ENCODE measurements at places on chromosomes 7 and 10.

DNA sequence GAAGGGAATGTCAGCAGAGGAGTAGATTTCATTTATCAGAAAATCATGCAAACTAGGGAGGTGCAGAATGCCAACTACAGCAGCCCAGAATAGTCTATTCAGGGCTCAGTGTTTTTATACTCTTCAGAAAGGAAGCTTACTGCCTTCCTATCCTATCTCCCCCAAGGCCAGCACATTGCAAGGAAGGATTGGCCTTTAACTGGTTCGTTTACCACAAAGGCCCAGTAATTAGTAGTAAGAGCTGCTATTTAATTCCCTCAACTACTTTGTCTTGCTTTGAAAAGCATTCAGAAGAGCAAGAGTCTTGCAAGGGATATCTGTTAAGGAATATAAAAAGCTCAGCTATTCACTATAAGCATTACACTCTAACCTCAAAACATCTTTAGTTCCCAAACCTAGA is 86.4 kb upstream of the RNF148 start:
- DNase-seq, result no peak

DNA sequence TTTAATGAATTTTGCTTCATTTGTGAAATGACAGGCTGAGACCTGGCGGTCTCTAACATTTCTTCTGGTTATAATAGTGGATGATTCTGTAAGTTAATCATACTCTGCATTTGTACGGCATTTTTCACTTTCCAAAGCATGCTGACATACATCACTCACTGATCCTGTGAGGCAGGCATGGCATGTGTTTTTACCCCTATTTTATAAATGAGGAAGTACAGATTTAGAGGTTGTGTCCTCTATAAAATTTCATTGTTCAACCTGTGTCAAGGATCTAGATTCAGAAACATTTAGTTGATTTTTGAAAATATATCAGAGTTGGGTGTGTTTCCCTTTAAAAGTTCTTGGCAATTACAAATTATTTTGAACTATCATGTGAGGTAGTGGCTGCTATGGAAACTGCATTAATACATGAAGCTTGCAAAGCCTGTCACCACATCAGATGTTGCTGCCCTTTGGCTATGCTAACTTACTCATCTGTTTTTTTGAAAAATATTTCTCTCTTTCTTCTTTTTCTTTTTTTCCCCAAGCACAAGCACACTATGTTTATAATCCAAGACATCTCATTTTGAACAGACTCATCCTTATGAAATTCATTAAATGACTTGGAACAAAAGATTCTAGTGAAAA is 172.7 kb downstream of the GNAI1 start:
- DNase-seq, result no peak

DNA sequence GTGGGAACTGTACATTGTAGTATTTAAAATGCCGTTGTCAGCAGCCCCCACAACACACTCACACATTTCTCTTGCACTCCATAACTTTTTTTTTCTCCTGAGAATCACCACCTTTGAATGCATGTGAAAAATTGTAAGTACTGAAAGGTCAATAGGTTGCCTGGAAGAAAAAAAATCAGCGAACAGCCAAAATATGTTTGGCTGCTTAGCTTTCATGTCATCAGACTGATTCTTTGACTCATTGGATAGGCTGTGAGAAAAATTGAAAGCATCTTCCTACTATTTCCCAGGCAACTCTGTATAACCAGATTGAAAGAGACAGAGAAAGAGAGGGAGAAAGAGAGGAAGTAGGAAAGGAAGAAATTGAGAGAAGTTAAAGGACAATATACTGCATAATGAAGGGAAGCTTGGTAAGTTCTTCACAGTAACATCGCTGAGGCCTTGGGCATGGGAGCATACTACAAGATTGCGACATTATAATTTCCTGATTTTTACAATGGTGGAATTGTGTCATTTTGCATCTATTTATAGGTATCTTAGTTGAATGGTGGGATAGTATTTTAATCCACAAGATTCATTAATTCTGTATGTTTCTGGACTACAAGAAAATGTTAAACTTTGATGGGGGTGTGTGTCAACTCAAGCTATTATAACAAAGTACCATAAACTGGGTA is 249.3 kb upstream of the KCND2 start:
- DNase-seq, result no peak

DNA sequence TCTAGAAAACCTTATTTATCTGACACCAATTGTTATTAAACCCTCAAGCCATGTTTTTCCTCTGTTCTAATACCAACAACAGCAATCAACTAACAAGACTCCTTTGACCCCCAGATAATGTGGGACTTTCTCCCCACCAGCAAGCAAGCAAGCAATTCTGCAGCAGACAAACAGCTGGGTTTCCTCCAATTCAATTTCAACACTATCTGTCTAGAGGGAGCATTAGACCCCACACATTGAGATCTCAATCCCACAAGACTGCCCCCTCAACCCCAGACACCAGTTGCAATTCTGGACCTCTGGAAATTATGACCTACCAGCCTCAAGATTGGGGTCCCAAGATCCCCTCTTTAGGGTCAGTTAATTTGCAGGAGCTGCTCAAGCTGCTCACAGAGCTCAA is 89.4 kb upstream of the TMEM26 start:
- DNase-seq, result no peak

- DNase-seq, result no peak
Observed at GRCh38 chr10:69048103-69048502, 39.8 kb upstream of the SRGN start.

- DNase-seq, result no peak
Observed at GRCh38 chr7:30315589-30315988, 31.2 kb downstream of the ZNRF2 start.

DNA sequence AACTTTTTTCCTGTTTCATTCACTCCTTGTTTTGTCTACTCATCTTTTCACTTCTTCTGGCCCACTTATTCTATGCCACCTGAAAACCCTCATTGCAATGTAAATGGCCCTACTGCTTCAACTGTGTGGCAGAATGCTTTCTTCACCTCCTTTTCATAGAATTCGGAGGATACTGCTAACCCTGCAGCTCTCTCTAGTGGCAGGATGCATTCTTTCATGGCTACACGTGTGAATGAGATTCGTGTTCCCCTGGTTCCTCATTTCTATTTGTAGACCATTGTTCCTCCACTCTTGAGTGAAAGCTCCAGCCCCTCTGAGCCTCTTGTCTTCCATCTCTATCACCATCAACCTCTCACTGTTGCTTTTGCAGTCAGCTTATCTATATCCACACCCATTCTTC is 20.9 kb upstream of the CYP26C1 start:
- DNase-seq, result peak; percentile 22

- DNase-seq, result no peak
Observed at GRCh38 chr7:30503274-30504212, 1.1 kb downstream of the GGCT start.

GRCh38 chr10:69645296-69646184 is 15.5 kb downstream of the FAM241B start:
- no peak for DNase-seq

DNA sequence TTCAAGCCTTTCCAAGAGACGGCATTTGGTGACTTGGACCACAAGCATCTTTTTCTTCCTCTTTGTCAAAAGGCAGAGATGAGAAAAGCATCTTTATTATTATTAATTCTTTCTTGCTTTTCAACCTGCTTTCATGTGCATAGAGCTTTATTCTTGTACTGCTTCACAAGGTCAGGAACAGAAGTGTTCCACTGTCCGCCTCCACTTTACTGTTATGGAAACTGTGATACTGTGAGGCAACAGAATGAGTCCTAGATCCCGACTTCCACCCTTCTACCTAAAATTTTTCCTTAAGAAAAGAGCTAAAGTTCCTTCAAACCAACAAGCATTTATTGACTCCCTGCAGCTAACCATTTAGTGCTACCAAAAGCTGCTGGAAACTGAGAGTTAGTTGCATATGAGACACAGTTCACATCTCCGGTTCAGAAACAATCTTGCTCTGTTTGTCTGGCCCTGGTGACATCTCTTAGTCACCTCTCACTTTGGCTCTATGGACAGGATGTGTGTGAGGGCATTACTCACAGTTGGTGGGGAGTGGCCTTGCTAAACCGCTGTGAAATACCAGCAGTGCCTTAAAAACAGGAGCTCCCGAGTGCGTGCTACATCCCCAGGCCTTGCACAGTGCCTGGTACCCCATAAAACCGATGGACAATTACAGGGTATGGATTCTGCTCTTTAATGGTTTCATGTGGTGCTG is 77.1 kb upstream of the TRIL start:
- no peak for DNase-seq

DNA sequence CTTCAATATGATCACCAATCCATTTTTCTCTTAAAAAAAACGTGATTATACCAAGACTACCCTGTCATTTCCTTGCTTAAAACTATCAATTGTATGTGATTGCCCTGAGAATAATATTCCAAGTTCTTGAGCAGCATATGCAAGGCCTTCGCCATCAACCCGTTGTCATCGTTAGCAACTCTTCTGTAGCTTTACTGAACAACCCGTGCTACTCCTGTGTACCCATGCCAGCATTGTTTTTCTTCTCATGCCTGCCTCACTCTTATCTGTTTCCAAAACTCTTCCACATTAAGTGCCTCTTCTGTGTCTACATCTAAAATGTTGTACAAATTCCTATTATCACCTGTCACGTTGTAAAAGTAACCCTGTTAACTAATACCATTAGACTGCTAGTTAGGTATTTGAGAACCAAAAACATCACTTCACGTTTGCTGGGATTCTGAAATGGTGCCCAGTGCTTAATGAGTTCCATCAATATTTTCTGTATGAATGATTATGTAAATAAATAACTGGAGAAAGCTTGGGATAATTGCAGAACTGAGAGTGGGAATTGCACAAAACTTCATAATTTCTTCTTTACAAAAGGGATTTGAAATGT is 10.5 kb downstream of the CAV2 start:
- DNase-seq, result no peak

- DNase-seq, result no peak
Observed at GRCh38 chr10:80486785-80487420, 32.8 kb downstream of the TSPAN14 start.

DNA sequence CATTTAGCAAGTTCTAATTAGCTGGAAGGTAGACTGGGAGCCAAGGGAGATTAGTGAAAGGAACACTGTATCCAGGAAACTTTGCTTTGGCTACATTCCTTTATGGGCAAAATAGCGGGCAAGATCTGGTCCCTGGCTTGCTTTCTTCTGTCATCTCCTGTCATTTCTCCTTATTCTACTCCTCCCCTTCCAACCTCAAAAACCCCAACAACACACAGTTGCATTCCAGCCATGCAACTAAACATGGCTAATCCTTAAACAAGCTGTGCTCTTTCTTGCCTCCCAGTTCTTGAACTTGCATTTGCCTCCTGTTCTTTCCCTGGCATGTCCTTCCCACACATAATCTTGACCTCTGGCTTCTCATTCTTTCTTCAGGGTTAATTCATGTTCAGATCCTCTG is 59.5 kb upstream of the CDCA7L start:
- DNase-seq, result no peak

GRCh38 chr10:95188593-95188992 is 5.4 kb upstream of the ACSM6 start:
- DNase-seq, result no peak

GRCh38 chr7:141074162-141074991 is 513 bp downstream of the TMEM178B start:
- no peak for DNase-seq

DNA sequence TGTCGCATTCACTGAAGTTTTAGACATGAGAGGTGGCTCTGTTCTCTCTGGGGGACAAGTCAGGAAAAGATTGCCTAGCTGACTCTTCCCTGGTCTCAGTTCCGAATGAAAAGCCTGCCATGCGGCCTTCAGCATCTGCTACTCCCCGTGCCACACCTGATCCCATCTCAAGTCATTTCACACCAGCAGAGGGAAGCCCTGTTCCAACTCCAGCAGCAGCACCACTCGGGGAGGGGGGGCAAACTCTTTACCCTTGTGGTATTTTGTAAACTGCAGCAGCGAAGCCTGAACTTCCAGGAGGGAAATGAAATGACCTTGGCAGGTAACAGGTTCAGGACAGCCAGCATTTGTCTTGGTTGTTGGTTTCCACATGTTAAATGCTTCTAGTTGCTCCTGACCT is 13.8 kb downstream of the LRRC4 start:
- no peak for DNase-seq

DNA sequence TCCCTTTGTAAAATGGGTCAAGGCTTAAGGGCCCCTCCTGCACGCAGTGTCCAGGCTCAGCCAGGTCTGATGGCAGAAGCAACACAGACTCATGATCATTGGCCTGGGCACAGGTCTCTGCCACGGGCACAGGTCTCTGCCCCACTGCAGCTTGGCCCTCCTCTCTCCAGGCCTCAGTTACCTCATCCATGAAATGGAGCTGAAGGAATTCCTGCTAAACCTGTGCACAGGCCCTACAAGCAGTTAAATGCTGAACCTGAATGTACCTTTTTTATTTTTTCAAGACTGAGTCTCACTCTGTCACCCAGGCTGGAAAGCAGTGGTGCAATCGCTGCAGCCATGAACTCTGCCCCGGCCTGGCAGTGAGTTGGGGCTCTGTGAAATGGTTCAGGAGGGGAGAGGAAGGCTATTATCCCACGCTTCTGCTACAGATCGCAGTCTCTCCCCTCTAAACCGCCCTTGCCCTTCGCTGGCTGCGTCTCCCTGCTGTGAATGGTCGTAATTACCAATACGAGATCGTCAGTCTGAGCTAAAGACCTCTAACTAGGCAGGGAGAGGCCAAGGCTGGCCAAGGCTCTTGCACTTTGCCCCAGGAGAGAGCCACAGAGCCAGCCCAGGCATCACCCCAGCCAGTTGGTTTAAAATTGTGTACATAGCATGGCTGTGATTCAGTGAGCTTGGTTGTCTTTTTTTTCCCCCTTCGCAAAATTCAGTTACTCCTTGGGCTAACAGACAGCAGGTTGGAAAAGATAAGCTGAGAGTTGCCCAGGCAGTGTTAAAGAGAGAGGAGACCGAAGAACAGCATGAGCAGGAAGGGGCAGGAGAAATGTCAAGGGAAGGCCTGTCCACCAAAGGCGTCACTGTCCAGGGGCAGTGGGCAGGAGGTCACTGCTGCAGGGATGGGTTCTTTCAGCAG is 93.0 kb upstream of the KCTD7 start:
- DNase-seq, result no peak

GRCh38 chr7:48298779-48299178 is 127.5 kb downstream of the ABCA13 start:
- no peak for DNase-seq

- no peak for DNase-seq
Observed at GRCh38 chr10:116324951-116325635, 845 bp downstream of the CCDC172 start.

DNA sequence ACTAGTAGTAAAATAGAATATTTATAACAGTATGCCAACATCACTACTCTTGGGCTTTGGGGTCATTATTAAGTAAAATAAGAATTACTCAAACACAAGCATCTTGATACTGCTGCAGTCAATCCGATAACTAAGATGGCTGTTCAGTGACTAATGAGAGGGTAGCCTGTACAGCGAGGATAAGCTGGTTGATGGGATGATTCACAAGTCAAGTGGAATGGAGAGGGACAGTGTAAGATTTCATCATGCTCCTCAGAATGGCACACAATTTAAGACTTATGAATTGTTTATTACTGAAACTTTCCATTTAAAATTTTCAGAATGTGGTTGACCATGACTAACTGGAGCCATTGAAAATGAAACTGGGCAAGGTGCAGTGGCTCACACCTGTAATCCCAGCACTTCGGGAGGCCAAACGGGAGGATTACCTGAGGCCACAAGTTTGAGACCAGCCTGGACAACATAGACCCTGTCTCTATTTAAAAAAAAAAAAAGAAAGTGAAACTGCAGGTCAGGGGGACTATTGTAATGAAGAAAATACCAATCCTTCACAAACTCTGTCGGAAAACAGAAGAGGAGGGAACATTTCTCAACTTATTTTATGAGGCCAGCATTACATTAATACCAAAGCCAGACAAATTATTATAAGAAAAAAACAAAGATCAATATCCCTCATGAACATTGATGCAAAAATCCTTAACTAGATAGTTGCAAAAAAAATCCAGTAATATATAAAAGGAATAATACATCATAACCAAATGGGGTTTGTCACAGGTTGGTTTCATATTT is 11.2 kb downstream of the AVL9 start:
- DNase-seq, result no peak
